Stimulated activated effector memory CD8-positive, alpha-beta T cell treated with anti-CD3 and anti-CD28 coated beads, Interleukin-12 subunit alpha, Interleukin-12 subunit beta, amount 100 ng/mL, for 72 hours (primary cell): ENCODE measurements at places on chromosomes 13 and 19.
A peak's percentile ranks its signal among the peaks of the same experiment; 100 is the strongest.

DNA sequence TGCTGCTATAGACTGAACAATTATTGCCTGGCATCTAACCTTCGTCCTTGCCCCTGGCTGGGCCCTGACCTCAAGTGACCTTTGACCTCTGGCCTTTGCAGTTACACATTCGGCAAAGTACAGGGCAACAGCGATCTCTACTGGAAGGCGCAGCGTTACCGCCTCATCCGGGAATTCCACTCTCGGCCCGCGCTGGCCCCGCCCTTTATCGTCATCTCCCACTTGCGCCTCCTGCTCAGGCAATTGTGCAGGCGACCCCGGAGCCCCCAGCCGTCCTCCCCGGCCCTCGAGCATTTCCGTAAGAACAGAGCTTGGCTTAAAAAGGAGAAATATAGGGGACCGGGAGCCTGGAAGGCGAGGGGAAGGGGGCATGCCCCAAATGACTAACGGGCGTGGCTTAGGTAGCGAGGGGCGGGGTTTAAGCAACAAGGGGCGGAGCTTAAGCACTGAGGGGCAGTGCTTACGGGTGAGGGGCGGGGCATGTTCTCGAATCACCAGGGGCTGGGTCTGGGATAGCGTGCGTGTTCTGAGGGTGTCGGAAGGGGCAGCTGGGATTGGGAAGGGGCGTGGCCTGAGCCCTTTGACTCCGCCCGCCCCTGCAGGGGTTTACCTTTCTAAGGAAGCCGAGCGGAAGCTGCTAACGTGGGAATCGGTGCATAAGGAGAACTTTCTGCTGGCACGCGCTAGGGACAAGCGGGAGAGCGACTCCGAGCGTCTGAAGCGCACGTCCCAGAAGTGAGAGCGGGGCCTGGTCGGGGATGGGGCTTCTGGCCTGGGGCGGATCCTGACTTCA, 52.7 kb downstream of the TRPM4 start:
- peak; percentile 25 for DNase-seq

DNA sequence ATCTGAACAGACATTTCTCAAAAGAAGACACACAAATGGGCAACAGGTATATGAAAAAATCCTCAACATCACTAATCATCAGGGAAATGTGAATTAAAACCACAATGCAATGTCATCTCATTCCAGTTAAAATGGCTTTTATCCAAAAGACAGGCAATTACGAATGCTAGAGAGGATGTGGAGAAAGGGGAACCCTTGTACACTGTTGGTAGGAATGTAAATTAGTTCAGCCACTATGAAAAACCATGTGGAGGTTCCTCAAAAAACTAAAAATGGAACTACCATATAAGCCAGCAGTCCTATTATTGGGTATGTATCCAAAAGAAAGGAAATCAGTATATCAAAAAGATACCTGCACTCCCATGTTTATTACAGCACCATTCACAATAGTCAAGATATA, 24.7 kb upstream of the ZC3H13 start:
- no peak for DNase-seq

- no peak for DNase-seq
Measured at GRCh38 chr13:63190219-63190618, 1774.6 kb upstream of the PCDH20 start.

GRCh38 chr13:80131204-80131603, 209.7 kb downstream of the SPRY2 start:
- DNase-seq: no peak

GRCh38 chr19:50329146-50329925, at the start of gene KCNC3:
TSS of gene KCNC3 (minus strand) at chr19:50329377. CDS start at chr19:50329082, 295 bp downstream.
- DNase-seq: peak; percentile 94

DNA sequence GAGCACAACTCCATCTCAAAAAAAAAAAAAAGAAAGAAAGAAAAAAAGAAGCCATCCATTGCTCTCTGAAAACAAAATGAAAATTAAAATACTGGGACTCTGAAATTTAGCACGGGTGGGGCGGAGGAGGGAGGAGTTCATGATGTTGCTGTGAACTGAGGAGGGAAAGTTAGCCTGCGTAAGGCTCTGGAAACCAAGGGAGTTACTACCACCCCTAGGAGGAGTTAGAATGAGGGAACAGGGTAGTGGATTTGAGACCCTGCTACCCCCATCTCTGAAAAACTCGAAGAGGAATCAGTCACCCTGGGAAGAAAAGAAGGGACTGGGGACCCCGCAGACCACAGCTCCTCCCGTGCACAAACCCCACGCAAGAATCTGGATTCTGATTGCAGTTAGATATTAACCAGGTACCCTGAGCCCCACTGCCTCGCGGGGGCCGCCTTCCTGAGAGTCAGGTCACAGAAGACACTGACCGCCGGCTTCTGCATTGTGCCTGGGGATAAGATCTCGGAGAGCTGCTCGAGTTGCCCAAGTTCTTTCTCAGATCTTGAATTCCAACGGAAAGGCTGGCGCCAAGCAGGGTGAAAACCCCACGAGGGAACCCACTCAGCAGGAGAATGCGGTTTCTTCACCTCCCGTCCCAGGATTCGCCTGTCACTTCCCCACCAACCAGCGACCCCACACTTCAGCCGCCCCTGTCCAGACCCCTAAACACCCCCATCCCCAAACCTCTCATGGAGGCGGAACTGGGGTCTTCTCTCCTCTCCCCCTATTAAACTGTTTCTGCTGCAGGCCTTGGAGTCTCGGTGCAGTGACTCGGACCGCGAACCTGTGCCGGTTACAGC, 870 bp downstream of the ZNF442 start:
- DNase-seq: no peak

GRCh38 chr13:37959284-37959683, 89.7 kb upstream of the TRPC4 start:
- DNase-seq: no peak

DNA sequence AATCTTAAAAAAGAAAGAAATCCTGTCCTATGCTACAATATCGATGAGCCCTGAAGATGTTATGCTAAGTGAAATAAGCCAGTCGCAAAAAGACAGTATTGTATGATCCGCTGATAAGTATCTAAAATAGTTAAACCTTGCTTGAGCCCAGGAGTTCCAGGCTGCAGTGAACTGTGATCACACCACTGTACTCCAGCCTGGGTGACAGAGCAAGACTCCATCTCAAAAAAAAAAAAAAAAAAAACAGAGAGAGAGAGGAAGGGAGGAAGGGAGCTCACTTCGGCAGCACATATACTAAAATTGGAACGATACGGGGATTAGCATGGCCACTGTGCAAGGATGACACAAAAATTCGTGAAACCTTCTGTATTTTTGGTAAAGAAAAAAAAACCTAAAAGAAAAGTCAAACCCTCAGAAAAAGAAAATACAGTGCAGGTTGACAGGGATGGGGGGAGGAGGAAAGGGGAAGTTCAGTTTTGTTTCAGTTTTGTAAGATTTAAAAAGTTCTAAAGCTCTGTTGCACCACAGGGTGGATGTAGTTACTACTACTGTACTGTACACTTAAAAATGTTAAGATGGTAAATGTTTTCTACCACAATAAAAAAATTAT, 8.4 kb downstream of the CLASRP start:
- no peak for DNase-seq

GRCh38 chr19:16325161-16325527, 518 bp downstream of the KLF2 start:
- DNase-seq: peak; percentile 73

DNA sequence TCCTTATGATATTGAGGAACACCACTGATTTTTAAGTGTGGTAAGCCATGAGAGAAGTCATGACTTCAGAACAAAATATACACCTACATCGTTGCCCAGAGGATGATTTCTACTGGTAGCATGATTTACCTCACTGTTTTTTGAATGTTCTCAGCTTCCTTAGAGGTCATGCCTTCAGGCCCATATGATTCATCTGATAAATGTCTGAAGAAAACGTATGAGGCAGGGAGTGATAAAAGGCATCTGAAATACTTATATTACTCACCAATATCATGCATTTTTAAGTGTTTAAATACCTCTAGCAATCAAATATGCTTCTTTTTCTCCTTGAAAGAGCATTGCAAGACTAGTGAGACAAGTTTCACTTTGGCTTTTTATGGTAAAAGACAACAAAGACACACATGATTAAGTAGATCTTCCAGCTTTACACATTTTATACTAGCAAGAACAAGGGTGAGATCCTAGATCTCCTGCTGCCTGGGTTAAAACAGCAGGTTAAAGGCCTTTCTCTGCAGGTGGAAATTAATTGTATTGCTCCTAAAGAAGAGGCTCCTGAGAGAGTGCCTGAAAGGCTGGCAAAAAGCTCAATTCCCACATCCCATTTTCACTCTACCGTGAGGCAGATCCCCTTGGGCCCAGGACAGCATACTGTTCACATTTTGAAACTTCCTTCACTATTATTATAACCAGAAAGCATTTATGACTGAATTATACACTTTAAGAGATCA, 432.4 kb downstream of the SLITRK1 start:
- no peak for DNase-seq

GRCh38 chr19:37370880-37371661, at the start of gene ZNF527:
TSS of gene ZNF527 (plus strand) at chr19:37371099. CDS start at chr19:37374199, 3,100 bp downstream.
- DNase-seq: peak; percentile 98

- DNase-seq: no peak
Measured at GRCh38 chr13:20873348-20873747, 29.2 kb downstream of the XPO4 start.

DNA sequence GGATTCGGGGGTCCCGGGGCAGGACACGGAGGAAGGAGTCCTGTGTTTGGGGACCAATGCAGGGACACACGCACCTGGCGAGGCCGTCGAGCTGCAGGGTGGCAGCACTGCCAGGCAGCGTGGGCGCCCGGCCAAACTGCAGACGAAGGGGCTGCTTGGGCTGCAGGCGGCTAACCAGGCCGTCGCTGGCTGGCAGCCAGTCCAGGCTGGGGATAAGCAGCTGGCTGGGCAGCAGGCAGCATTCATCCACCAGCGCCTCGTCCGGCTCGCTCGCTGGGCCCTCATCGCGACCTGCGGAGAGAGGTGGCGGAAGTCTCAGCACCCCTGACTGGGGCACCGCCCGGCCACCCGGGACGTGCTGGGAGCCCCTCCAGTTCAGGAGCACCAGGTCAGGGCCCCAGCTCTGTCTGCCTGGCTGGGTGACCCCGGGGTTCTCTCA, 11.5 kb downstream of the CFD start:
- DNase-seq: no peak

GRCh38 chr13:95643571-95643935, 953 bp downstream of the DZIP1 start:
- DNase-seq: no peak
